A549 treated with DMSO at 1 μM for 4 hours (cell line): ENCODE measurements at places on chromosomes 16 and 17. TPM values are rescaled to one million over a fixed set of nuclear protein-coding genes. Genes with fewer than 3 reads are reported as not detected.

The ASGR1 gene
- total RNA-seq: 1.1 to 1.7 TPM (median 1.2 TPM) in 5 replicates

The IFI35 gene
- 16.9 to 21.8 TPM (median 17.9 TPM) in 5 replicates for total RNA-seq

The KRTAP3-1 gene
- total RNA-seq: not detected in 5 replicates

The KRT12 gene
- not detected in 5 replicates for total RNA-seq

The PRR15L gene
- 0.12 to 0.22 TPM (median 0.15 TPM) in 3 of 5 replicates, not detected in the others for total RNA-seq

The CACNG5 gene
- total RNA-seq: 0.06 to 0.21 TPM in 2 of 5 replicates, not detected in the others
